Activated naive CD4-positive, alpha-beta T cell treated with anti-CD3 and anti-CD28 coated beads, Interleukin-2, amount 10 ng/mL, durations not matched to agents 5 hours and 36 hours (primary cell): ENCODE measurements at places on chromosomes 5 and 9. TPM values are rescaled to one million over a fixed set of nuclear protein-coding genes. Genes with fewer than 3 reads are reported as not detected.

THBS4 gene
- total RNA-seq: 0.26 TPM

PCDHGC4 gene
- total RNA-seq: not detected

PDCD1LG2 gene
- total RNA-seq: 1.0 TPM

SPAG8 gene
- total RNA-seq: 1.3 TPM

AQP7 gene
- total RNA-seq: not detected

ANXA2R gene
- 31.9 TPM for total RNA-seq

NAIF1 gene
- 11.0 TPM for total RNA-seq

ADAMTSL2 gene
- not detected for total RNA-seq

NFIB gene
- total RNA-seq: not detected

PIP5KL1 gene
- total RNA-seq: 1.0 TPM

MEGF10 gene
- not detected for total RNA-seq
